ENCODE measurements at places on chromosomes 2 and 18.
A peak's percentile ranks its signal among the peaks of the same experiment; 100 is the strongest.

DNA sequence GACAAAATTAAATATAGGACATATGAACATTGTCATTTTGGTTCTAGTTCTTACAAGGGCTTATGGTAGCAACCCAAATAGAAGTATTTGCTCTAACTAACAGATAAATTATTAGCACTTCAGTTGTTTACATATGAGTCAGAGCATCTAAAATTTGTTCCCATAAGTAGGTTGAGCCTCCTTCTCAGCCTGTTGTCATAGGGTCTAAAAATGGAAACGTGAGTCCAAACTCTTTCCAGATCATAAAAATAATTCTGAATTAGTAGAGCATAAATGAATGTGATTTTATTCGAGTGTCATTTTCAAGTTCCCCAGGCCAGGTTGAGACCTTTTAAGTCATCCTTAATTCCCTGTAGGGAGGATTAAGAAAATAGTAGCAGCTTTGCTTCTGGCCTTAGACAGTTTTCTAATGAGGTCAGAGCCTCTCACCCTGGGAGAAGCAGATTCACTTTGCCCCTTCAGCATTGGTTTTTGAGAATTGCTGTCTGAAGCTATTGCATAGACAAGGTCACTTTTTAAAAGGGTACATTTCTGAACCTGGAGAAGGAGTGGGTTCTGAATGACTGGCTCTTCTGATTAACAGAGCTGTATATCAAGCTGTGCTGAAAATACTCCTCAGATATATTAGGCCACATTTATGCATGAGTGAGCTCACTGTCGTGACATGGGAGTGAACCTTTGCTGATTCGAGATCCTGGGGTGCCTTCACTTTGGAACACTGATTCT, 164.3 kb downstream of the NEDD4L start:
- no peak for DNase-seq

GRCh38 chr18:76908277-76908676, 85.9 kb downstream of the ZNF236 start:
- DNase-seq = no peak

DNA sequence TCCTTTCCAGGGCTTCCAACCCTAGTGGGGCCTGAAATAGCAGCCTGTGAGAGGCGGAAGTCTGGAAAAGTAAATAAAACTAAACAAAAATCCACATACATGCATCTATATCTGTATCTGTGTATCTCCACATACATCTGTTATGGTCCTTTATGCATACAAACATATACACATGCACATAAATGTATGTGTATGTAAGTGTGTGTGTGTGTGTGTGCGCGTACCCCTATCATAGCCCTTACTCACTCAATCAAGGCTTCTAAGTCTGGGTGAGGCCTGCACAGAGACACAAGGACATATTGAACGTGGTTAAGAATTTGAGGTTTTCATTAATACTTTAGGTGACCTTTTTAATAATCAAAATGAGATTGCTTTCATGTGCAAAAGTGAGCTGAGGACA, 98.9 kb upstream of the CYRIA start:
- no peak for DNase-seq

DNA sequence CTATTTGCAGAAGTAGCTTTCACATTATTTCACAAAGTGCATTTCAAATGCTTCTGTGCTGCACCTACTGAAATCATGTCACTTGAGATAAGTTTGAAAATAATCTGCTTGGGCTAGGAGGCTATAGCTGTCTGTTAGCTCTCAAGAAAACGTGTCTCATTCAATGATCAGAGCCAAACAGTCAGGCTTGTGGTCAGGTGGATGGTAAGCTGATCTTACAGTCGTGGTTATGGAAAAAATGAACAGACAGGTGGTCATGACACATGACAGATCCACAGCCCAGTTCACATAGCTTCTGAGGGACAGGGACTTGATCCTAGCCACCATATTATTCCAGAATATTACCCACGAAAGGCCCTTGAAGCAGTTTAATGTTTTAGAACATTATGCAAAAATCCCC, 26.5 kb upstream of the RFX8 start:
- DNase-seq = no peak

DNA sequence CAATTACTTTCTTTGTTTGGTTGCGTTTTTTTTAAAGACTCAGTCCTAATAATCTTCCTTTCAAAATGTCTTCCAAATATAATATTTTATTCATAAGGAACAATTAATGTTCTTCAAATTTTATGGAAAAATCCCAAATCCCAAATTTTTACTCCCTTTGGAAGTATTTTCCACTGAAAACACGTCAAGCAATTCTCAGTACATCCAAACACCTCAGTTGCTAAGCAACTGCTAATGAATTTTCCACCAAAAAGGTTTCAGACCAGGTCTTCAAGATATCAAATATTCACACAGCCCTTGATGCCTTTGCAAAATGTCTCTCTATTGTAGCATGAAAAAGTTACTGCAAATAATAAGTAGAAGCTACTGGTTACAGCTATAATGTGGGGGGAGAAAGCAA, 140.1 kb downstream of the DSEL start:
- DNase-seq = no peak

GRCh38 chr2:16020389-16021008, 80.1 kb downstream of the MYCN start:
- DNase-seq = no peak

- no peak for DNase-seq
Observed at GRCh38 chr2:36538335-36538734, 59.6 kb downstream of the FEZ2 start.

GRCh38 chr2:195458936-195459335, 198.1 kb upstream of the SLC39A10 start:
- DNase-seq = no peak

DNA sequence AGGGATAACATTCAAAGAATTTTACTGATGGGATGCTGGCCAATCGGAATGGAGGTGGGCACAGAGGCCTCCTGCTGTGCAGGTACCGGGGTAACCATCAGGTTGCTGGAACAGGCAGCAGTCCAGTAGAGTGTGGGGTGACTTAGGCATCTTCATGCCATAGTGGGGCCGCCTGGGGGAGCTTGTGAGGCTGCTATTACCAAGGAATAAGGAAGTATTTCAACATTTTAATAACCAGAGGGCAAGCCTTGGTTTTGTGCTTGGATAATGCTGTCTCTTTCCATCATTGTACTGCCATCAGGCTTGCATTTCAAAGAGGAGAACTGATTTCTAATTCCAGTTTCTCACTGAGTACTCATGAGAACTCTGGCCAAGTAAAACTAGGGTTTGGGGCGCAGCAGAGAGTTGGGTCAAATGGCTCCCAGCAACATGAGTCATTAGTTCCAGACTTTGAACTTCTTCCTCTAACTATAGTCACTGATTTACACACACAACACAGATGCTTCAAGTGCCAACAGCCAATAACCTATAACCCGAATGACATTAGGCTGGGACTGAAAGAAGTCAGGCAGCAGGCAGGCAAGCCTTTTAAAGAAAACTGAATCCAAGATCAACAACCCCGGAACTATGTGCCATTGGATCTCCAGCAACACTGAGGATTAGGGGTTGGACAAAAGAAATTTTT, 56.1 kb upstream of the FHL2 start:
- DNase-seq = peak; percentile 64

- no peak for DNase-seq
Observed at GRCh38 chr2:56739413-56739812, 555.6 kb downstream of the CCDC85A start.

- peak; percentile 67 for DNase-seq
Observed at GRCh38 chr2:55425431-55425831, 5.8 kb upstream of the CCDC88A start.

DNA sequence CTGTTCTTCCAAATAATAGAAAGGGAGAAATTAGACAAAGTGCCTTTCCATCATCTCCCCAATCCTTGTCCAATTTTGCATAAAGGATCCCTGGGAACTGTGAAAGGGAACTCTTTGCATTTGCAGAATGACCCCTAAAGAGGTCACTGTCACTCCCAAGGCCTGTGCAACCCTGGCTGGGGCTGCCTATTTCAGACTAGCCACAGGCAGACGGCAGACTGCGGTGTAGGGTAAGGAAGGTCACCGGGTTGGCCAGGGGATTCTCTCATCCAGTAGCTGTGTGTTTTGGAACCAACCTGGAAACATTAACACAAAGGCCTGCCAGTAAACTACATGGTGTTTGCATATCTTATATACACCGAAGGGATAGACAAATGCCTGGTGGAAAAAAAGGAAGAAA, 818.7 kb downstream of the BCL11A start:
- DNase-seq = no peak

- no peak for DNase-seq
Observed at GRCh38 chr18:63336366-63337099, 17.0 kb upstream of the BCL2 start.

- no peak for DNase-seq
Observed at GRCh38 chr2:237628247-237629187, 1.1 kb downstream of the LRRFIP1 start.

- DNase-seq = no peak
Observed at GRCh38 chr18:55262021-55262560, 302.8 kb upstream of the CCDC68 start.

DNA sequence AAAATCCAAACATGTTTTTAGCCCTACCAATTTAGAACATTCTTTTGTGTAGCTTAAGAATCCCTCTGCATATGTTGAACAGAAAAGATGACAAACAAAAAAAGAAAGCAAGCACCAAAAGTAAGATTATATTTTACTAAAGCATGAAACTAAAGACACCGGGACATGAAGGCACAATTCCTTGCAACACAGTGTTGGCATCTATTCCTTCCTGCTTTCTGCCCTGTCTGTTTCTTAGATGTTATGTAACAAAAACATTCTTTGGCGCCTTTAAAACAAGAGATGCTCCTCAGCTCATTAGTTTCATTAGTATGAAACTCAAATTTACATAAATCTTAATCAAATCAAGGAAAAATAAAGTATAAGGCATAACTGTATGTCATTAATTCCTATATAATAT, 106.6 kb downstream of the TMEM131 start:
- no peak for DNase-seq

DNA sequence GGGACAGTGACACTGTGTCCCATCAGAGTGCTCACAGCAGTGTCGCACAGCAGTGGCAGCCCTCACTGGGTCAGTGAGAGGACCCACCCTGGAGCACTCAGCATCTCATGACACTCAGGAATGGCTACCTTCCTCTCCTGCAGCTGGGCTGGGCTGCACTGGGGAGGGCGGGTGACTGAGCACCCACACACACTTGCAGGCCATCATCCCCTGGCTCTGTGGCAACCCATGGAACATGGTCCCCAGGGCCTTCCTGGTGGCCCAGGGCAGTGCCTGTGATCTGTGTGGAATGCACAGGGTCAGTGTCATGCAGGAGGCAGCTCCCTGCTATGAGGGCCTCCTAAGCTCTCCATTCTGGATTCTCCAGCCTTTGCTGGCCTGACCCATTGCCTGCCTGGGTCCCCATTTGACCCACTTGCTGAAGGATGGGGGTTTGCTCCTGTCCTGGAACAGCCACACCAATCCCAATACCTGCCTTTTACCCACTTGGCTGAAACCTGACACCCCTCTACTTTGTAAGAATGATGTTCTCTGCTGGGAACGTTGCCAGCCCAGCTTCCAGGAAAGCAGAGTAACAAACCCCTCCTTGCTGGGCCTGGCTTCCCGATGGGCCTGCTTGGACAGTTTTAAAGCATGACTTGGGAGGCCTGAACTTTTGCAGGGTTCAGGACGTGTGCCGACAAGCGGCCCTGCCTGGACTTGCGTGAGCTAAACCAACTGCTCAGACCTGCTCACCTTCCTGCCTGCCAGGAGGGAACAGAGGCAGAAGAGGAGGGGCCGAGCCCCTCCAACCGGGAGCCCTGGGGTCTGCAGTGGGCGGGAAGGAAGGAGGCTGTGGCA, 13.7 kb downstream of the HS6ST1 start:
- peak; percentile 16 for DNase-seq

- DNase-seq = peak; percentile 24
Observed at GRCh38 chr2:99181624-99182000, 628 bp downstream of the MRPL30 start.

- DNase-seq = no peak
Observed at GRCh38 chr2:150589681-150590080, 102.2 kb upstream of the RND3 start.

DNA sequence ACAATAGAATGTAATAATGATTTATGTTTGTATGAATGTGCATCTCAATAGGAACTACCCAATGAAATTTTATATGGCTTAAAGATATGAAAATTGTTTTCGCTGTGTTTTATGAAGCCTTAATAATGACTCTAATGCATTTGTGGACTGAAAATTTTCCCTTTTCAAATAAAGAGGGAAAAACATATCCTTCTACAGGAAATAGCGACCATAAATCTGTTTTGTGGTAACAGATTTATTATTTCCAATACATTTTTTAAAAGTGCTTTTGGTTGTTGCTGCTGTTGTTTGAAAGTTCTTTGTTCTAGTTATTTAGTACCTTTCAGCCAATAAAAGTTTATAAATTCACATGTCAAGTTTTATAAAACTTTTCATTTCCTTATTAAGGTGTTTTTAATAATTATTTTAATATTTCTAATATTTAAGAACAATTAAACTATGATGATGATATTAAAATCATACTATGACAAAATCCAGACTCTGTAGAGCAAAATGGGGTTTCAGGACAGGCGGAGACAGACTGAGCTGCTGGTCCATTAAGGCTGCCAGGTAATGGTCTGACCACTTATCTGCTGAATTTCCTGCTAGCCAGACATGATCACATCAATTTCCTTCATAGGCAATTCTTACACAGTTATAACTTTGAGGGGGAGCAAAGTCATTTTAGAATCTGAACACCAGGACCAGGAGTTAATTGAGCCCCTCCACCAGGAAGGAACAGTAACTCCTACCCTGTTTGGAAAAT, 65.7 kb upstream of the NEUROD1 start:
- DNase-seq = no peak

GRCh38 chr2:8753609-8754008, 71.8 kb downstream of the ID2 start:
- no peak for DNase-seq

DNA sequence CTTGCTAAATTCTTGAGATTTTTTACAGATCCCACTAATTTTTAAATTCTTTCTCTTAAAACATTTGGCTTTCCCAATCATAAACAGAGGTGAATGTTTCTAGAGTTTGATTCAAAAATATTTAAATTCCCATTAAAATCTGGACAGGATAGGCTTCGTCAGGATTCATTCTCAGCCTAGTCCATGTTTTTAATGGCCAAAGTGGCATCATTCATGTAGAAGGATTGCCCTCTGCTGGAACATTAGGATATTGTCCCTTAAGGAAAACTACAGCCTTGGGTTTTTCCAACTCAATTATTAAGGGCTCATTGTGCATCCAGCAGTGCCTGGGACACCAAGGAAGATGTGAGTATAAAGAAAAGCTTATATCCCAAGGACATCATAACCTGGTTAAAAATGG, 71.7 kb downstream of the TPGS2 start:
- peak; percentile 53 for DNase-seq
